IPS-NIHi11 (cell line): ENCODE measurements at places on chromosomes 7 and 10.

- DNase-seq: peak; percentile 15
Measured at GRCh38 chr10:102870221-102870620, 951 bp downstream of the AS3MT start.

DNA sequence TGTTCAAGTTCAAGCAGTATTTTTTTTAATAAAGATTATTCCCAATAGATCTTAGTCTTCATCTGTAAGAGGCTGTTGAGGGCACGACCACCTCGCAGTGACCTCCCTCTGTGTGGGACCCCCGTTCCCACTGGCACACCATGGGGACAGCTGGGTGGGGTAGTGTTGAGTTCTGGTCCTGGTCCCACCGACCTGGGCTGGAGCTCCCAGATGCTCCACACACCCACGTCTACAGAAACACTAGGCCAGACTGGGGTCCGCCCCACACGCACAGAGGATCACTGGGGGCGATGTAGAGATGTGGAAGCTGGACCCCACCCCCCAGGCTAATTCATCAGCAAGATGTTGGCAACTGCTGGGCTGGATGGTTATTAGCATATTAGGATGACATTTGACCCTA, 623.6 kb downstream of the PTPRN2 start:
- no peak for DNase-seq

DNA sequence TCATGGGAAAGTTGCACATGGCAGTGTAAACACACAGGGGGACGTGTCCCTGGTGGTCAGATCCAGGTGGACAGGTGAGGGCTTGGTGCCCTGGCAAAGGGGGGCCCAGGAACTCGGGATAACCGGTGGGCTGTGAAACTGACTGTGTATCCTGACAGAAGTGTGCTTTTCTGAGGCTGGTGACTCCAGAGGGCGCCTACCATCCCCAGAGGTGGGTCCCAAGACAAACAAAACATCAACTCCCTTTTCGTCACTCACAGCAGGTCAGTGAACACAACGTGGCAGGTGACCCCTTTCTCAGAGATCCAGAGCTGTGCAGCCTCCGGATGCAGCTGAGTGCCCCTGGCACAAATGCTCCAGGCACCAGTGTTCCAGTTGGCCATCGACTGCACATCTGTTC, 56.0 kb upstream of the DDC start:
- no peak for DNase-seq

DNA sequence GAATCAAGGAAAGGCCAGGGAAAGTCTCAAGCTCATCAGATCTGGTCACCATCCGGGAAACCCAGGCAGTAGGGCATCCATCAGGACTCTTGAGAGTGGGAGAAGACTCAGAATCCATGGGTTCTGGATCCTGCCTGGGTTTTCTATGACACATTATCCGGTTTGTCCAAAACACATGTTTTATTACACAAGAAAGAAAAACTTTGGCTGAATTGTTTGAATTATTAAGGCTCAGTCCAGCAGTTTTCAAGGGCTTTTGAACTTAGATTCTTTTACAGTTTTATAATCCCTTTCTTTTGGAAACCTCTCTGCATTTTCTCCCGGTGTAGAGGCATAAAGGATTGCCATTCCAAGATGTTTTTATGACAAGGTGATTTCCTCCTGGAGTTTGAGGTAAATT, 528.5 kb upstream of the MGMT start:
- no peak for DNase-seq

GRCh38 chr10:69842882-69843281, 41.2 kb downstream of the COL13A1 start:
- no peak for DNase-seq

- no peak for DNase-seq
Measured at GRCh38 chr10:37401225-37401624, 275.8 kb downstream of the ANKRD30A start.

DNA sequence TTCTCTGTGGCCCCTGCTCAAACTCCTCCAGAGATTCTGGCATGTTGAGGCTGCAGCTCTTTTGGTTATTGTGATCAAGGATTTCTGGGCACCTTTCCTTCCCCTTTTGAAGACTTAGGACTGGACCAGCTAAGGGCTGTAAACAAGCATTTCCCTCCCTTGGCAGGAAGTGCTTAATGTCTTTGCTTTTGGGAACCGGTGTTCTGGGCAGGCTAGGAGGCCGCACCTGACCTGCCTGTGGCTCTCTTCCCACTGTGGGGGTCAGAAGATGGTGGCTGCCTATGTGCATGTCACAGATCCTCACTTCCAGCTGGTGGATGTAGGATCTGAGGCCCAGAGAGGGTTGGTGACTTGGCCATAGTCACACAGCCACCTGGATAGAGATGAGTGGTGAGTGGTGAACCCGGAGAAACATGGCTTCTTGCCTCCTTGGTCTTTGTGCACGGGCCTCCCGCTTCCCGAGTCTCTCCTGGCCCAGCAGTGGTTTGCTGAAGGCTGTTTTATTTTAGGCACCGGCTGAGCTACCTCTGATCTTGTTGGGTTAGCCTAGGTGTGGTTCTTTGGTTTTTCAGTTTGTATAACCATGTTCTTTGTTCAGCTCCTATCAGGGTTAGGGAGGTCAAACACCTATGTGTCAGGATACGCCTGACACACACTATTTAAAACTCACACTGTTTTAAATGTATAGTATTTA, 82.0 kb downstream of the GRK5 start:
- DNase-seq: no peak

GRCh38 chr10:6239213-6239991, 36.7 kb downstream of the PFKFB3 start:
- DNase-seq: no peak

DNA sequence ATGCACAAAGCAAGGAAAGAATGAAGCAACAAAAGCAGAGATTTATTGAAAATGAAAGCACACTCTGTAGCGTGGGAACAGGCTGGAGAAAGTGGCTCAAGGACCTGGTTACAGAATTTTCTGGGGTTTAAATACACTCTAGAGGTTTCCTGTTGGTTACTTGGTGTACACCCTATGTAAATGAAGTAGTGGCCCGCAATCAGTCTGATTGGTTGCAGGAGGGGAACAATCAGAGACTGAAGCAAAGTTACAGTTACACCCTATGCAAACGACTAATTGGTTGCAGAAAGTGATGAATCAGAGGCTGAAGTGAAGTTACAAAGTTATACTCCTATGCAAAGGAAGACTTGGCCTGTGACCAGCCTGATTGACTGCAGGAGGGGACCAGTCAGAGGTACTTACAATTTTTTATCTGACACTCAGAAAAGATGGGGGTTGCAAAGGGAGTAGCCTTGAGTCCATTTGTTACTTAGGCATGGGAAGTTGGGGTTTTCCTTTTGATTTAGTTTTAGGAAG, 3.6 kb upstream of the MTPN start:
- DNase-seq: no peak

DNA sequence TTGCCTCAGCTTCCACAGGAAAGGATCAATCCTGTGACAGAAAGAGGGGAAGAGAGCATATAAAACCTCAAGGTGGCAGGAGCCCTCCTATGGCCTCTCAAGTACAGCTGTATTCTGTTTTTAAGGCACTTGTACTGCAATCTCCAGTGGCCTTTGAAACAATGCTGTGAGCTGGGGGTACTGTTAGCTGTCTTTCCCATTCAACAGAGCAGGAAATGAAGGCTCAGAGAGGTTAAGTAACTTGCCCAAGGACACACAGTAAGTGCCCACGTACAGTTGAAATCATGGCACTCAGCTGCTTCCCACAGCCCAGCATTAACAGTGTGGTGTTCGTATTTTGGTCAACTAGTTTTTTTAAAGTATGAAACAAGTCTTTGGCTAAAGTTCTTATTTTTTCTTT, 34.0 kb downstream of the DUSP5 start:
- no peak for DNase-seq

- DNase-seq: peak; percentile 79
Measured at GRCh38 chr10:70816220-70816894, 609 bp downstream of the SGPL1 start.

- no peak for DNase-seq
Measured at GRCh38 chr7:80445351-80445750, 66.5 kb downstream of the GNAT3 start.

- DNase-seq: no peak
Measured at GRCh38 chr7:142883571-142884285, 1.8 kb downstream of the TRPV6 start.

DNA sequence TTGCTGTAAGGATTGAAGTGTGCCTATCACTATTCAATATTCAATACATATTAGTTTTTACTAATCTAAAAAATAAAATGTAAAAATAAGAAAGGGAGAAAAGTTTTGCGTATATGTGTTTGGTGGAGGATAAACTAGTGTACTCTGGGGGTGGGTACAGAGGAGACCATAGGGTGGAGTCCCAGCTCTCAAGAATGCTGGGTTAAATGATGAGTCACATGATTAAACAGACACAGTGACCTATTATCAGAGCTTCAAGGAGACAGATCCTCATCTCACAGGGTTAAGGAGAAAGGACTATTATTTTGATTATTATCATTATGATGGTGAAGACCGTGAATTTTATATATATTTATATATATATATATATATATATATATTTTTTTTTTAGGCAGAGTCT, 77.5 kb downstream of the AFAP1L2 start:
- no peak for DNase-seq

GRCh38 chr7:412313-412710, 107.3 kb downstream of the PDGFA start:
- peak; percentile 5 for DNase-seq

GRCh38 chr10:31583293-31583692, 264.3 kb downstream of the ZEB1 start:
- DNase-seq: peak; percentile 25

GRCh38 chr7:90111-91063, 102.0 kb upstream of the FAM20C start:
- DNase-seq: no peak

DNA sequence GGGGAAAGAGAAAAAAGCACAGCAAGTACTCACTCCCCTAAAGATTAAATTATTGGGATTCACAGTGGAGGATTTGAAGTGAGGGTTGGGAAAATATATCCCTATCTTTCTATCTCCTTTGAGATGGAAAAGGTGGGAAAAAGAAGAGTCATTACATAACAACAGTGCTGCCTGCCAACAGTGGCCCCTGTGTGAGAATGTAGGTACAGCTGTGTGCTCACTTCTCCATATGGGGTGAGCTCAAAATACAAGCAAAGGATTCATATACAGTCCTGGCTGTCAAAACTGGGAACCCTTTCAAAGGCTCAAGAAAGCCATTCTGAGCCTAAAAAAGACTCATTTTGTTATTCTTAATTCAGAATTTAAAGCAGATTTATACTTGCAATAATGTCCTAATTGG, 458.5 kb downstream of the GPAM start:
- DNase-seq: peak; percentile 31

DNA sequence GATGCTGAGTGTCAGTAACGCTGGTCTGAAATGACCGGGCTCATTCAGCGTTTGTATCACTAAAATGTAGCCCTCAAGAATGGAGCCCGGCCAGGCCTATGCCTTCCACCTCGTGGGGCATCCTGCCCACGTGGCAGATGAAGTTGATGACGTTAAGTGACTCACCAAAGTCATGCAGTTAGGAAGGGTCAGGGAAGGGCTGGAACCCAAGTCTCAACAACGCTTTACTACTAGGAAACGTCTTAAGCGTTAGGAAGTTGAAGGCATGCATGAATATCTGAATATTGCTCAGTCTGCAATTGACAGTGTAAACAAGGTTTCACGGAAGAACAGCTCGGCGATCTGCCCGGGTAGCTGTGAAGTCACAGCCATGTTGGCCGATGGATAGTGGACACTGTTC, 14.0 kb upstream of the UBE3C start:
- DNase-seq: no peak

DNA sequence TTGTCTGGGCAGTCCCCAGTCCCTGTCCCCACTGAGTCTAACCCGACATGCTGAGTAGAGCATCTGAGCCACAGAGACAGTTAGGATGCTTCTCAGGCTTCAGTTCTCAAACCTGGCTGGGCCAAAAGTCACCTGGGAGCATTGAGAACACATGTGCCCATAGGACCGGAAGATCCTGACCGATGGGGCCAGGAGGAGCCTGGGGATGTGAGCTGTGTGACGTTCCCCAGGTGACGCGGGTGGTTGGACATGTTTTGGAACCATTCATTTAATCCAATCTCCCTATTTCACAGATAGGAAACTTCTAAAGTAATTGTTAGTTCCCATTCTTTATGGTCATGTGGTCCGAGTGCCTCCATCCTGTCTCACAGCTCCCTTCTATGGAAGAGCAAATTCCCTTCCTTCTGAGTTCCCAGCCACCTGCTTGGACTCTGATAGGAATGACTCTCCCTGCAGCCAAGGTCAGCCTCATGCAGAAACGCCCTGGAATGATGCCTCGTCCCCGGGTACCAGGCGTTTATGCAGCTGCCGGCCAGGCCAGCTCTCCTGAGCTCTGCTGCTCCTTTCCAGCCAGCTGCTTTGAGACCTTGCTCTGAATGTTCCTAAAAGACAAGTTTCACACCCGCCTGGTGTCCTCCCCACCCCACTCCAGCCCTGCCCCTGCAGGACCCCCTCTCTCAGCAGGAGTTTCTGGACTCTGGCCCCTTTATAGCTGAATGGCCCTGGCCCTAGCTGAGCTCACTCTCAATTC, 166.5 kb upstream of the RHEB start:
- no peak for DNase-seq

DNA sequence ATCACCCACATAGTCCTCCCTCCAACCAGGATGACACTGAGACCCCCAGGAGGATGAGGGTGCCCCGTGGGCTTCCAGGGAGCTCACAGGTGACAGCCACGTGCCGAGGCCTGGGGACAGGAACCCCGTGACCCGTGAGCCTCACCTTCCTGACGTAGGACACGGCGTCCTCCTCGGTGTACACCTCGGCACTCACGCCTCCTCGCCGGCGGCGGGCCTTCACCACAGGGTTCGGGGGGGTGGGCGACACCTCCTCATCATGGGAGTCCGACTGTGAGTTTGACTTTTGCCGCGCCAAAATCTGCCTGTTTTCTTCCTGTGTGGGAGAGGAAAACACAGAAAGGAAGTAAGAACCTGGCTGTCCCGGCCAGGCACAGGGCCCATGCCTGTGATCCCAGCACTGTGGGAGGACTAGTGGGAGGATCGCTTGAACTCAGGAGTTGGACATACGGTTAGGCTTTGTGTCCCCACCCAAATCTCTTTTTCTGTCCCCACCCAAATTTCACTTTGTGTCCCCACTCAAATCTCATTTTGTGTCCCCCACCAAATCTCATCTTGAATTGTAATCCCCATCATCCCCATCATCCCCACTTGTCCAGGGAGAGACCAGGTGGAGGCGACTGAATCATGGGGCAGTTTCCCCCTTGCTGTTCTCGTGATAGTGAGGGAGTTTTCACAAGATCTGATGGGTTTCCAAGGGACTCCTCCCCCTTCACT, 45.9 kb upstream of the DNAAF5 start:
- DNase-seq: no peak

- no peak for DNase-seq
Measured at GRCh38 chr7:11252705-11253272, 279.1 kb downstream of the PHF14 start.
